ENCODE measurements at places on chromosomes 7 and 10.
A peak's percentile ranks its signal among the peaks of the same experiment; 100 is the strongest.

GRCh38 chr7:88597941-88598425 is 161.5 kb upstream of the ZNF804B start:
- DNase-seq, result no peak

GRCh38 chr7:127708788-127709187 is 56.8 kb downstream of the SND1 start:
- DNase-seq, result peak; percentile 64

GRCh38 chr7:2621948-2622640 is 9.7 kb upstream of the TTYH3 start:
- DNase-seq, result no peak

DNA sequence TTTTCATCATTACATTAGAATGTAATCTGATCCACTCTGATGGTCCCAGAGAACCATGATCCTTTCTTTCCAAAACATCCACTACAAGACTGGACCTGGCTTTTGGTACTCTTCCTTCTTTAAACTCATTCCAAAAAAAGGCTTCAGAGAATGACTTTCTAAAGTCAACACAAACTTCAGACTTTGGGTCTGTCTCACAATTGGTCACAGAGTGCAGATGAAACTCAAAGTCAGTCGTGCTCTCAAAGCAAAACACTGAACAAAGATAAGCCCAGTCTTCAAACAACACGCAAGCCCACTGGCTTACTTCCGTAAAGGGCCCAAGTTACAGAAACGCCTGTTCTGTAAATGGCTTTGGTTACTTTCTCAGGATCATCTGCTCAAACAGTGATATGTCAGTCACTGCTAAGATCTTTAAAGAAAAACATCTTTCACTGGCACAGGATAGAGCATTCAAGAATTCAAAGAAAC is 250.9 kb upstream of the MKLN1 start:
- no peak for DNase-seq

- no peak for DNase-seq
Observed at GRCh38 chr7:96169439-96169838, 152.5 kb downstream of the SLC25A13 start.

DNA sequence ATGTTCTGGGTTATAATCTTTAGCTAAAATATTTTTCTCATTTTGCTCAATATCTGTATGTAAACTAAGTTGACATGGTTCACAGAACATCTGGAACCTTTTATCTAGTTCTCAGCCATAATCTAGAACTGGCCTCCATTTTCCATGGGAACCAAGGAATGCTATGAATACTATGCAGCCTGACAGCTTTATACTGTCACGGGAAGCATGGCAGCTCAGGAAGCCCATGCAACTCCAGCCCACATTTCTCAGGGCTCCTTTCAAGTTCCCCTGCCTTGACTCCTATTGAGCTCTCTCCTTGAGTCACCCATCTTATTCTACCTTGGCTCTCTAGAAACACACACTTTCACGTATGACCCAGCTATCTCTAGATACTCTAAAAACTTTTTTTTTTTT is 36.6 kb upstream of the PRKAR2B start:
- no peak for DNase-seq

- DNase-seq, result no peak
Observed at GRCh38 chr7:157774495-157774894, 437.7 kb downstream of the DNAJB6 start.

- DNase-seq, result no peak
Observed at GRCh38 chr10:8017277-8017676, 37.2 kb upstream of the GATA3 start.

- DNase-seq, result no peak
Observed at GRCh38 chr7:138864667-138865066, 66.7 kb upstream of the ATP6V0A4 start.

- no peak for DNase-seq
Observed at GRCh38 chr10:110898391-110898790, 20.6 kb downstream of the BBIP1 start.

- no peak for DNase-seq
Observed at GRCh38 chr7:139095194-139095659, 14.3 kb downstream of the ZC3HAV1 start.
